ENCODE measurements at places on chromosomes 16 and 17.
A peak's percentile ranks its signal among the peaks of the same experiment; 100 is the strongest.

GRCh38 chr17:50634915-50635731 is 442 bp downstream of the ABCC3 start:
- DNase-seq, result no peak

DNA sequence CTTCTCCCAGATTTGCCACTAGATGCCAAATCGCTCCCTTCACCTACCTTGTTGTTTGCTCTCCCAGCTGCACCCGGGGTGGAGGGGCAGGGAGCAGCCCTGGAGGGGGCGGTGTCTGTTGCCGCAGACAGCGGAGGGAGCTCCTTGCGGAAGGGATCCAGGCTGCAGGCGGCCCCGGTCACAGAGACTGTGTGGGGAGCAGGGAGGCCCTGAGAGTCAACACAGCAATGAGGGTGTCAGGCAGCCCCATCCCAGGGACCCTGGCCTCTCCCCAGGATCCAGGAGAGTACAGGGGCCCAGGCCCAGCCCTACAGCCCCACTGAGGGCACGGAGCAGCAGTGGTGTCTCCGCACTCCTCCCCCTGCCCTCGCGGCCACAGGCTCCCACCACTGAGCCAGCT is 50.5 kb upstream of the CHMP6 start:
- no peak for DNase-seq

- DNase-seq, result peak; percentile 22
Observed at GRCh38 chr16:66926961-66927436, 1.7 kb upstream of the RRAD start.

DNA sequence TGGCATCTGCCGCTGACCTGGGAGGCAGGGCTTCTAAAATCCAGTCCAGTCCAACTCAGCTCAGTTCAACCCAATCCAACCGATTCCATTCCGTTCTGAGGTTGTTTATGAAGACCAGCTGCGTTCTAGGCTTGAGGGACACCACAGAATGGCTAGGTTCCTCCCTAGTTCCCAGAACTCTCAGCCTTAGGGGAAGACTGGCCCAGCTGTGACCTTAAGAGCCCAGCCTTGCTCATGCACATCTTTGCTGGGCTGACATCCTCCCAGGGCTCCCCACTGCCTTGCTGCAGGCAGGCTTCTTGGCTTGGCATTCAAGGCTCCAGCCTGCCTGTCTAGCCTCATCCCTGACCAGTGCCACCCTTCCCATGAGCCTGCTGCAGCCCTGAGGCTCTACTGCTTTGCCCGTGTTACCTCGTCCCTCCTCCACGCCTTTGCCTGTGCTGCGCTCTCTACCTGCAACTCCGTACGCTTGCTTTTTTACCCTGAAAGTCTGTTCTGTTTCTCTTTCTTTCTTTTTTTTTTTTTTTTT is 7.9 kb downstream of the SLC12A3 start:
- no peak for DNase-seq

DNA sequence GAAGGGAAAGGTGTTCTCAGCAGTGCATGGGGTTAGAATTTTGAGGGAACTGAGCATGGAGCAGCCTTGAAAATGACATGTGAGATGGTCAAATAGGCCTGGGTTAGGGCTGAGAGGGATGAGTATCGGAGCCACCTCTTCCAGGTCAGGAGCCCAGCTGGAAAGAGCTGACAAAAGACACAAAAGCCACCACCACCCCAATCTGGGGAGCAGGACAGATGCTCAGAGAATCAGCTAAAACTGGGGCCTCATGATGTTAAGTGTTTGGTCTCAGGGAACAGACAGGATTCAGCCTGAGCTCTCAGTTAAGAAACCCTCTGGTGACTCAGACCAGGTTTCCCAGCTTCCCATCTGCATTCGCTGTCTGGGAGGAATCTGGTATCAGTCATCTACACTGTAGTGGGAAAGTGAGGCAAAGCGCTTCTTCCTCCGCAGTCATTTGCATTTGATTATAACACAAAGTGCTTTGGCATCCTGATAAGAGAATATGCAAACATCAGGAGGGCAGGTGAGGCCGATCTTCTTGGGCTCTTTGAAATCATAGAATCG is 2.6 kb downstream of the WNT9B start:
- no peak for DNase-seq

DNA sequence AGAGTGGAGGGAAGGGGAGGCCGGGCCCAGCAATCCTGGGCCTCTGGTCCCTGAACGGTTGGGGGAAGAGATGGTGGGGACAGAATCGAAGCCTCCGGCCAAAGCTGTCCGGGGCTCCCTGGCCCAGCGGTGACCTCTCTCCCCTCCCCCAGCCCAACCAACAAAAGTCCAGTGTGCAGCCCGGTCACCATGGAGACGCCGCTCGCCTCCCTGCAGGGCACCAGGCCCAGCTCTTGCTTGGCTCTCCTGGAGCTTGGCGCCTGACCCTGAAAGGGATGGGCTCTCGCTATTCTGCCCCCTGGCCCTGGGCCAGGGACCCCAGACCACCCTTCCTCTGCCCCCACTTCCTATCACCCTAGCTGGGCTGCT is 1.3 kb downstream of the METRN start:
- no peak for DNase-seq

DNA sequence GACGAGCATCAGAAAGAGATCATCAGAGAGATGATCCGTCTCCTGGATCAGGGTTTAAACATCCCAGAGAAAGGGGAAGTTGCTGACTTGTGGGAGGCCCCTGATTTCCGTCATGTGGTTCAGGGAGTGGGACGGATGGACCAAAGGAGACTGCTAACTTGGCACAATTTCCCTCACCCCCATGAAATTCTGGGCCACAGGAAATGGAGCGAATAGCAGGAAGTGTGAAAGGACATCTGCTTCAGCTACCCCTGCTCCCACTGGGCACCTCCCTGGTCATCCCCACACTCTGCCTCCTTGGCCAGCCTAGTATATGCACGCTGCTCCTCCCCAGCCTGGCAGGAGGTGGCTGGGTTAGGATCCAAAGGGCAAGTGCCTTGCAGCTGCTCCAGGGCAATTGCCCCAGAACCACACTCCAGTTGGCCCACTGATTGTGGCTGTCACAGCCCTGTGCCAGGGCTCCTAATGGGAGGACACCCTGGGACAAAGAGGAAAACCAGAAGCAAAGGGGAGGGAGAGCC is 1.3 kb downstream of the ARRB2 start:
- peak; percentile 62 for DNase-seq

DNA sequence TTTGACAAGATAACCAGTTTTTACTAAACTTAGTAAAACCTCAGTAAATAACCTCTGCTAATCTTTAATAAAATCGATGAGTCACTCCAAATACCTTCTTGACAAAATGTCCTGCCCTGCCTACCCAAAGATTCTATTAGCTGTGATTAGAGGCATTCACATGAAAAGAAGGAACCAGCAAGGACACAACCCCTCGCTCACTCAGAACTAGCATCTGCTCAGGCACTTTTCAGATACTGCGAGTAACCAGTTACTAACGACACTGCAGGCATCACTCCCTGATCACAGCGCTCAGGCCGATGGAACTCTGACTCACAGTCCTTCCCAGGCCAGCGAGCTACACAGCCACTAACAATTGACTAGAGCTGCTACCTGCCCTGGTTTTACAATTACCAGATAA is 24.3 kb downstream of the PELP1 start:
- no peak for DNase-seq

- DNase-seq, result no peak
Observed at GRCh38 chr17:58996968-58997367, 109.7 kb downstream of the TRIM37 start.

DNA sequence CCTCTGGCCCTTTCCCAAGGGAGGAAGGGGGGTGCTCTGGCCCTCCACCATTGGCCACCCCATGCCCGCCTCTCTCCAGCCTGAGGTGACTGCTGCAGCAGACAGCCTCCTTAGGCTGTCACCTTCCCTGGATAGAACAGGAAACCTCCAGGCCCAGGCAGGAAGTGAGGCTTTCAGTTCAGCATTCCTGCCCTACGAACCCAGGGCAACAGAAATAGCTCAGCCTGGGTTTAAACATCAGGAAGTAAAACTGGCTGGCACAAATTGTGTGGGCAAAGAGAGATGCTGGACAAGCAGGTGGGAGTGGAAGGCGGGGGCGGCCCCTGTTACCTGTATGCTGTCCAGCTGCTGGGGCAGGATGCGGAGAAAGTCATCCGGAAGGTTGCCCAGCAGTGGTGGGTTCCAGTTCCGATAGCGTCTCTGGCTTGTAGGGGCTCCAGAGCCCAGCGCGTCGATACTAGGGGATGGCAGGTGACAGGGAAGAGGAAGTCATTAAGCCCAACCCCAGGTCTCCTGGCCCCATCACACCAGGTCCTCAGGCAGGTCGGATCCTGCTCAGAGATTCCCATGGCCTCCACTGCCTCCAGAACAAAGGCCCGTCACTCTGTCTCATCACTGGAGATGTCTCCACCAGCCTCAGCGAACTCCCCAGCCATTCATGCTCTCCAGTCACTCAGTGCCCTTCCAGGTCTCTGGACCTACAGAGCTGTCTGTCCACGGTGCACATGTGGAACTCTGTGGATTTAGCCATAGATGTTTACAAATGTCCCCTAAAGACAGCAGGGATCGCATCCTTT is 23.6 kb upstream of the MRPS23 start:
- no peak for DNase-seq

DNA sequence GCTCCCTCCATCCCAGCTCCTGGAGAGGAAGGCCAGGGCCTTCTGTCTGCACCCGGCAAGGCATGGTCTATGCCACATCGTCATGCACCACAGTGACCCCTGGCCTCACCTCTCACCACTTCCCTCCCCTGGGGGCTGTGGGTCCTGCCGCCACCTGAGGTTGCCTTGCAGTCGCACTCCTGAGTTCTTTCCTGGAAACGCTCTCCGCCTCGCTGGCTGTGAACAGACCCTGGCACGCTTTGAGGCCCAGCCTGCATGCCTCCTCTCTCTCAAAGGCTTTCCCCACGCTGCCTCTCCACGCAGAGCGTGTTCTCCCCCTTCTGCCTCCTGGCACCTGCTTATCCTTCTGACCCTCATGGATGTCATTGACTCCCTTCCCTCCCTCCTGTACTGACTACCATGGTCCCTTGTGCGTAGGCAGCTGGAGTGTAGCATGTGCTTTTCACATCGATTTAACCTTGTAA is 45.4 kb downstream of the SEC14L1 start:
- no peak for DNase-seq

DNA sequence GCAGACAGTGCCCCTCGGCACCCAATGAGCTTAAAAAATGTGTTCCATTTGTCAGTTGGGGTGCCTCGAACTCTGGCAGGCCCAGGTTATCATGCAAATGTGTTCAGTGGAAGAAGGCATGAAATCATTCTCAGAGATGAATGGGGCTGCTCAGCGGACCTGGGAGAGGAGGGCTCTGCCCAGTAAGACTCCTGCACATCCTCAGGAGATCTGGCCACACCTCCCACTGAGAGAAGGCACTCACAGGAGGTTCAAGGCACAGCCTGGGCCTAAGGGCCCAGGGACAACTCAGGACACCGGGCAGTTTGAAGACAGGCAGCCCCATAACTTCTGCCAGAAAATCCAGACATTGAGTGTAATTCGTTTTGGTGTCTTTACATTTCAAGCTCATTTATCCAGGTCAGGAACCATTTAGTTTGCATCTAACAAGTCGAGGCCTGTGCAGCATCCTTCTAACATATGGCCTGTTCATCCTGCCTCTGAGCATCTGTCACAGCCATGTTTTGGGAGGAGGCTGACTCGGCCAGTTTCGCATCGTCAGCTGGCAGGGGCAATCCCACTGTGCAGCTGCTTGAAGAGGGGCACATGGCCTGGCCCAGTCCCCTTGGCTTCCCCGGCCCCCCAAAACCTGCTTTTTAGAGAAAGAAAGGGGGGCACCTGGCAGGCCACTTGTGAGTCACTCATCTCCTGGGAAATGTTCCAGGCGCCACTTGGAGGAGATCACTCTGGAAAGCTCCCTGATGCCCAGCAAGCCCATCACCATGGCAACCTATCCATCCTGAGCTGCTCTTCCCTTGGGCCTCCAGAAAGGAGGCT is 31.2 kb upstream of the BCAR1 start:
- no peak for DNase-seq

DNA sequence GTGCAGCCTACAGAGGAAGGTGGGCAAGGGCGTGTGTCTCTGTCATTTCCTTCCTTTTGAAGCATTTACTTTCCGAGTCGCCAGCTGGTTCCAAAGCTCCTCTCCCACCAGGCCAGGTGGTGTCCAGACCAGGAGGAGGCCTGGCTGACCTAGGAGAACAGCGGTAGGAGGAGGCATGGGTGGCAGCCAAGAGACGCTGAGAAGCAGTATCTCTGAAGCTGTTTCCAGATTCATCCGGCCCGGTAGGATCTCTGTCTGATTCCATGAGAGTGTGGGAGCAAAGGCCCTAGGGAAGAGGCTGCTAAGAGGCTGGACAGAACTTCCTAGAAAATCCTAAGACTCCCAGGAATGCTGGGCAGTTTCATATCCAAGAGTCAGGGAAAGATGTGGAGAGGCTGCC is 20.3 kb downstream of the MEOX1 start:
- DNase-seq, result no peak

- peak; percentile 46 for DNase-seq
Observed at GRCh38 chr17:67365738-67366192, 612 bp downstream of the PSMD12 start.

DNA sequence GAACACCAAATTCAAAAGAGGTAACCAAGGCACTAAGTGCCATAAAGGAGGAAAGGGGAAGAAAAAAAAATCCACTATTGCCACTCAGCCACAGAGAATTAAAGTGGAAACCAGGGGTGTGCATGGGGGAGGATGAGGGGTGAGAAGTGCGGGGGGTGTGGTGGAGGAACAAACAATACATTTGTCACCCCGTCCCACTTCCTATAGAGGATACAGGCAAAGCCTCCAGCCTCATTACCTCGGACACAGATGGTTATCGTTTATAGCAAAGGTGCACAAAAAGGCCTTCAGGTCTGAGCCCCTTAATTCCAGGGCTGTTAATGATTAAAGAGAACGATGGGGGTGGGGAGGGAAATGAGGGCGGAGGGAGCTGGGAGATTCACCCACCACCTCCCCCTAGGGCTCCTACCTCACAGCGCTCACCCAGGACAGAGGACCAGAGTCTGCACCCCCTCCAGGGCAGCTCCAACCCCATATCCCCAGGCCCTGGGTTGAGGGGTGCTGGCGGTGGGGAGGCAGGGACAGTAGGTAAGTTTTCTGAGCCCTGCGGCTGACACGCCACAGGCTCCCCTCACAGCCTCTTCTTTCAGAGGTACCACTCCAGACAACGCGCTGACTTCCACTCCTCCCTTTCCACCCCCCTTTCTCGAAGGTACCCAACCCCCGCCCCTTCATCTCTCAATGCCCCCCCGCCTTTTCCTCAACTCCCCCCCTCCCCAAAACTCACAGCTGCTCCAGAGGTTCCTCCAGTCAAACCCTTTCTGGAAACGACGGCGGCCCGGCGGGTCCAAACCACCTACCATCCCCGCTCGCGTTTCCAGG is 470 bp downstream of the DCUN1D3 start:
- peak; percentile 26 for DNase-seq

All from CD4-positive, alpha-beta T cell treated with Interleukin-1 beta for 1 hour (primary cell).